ENCODE measurements at places on chromosomes 6 and 20.

- no peak for DNase-seq
These were observed 230.3 kb downstream of the THBS2 start for GRCh38 chr6:169023161-169023874.

- no peak for DNase-seq
These were observed 22.3 kb downstream of the CNKSR3 start for GRCh38 chr6:154488248-154488593.

- DNase-seq, result no peak
These were observed 141.3 kb downstream of the IMPG1 start for GRCh38 chr6:75931011-75931680.

DNA sequence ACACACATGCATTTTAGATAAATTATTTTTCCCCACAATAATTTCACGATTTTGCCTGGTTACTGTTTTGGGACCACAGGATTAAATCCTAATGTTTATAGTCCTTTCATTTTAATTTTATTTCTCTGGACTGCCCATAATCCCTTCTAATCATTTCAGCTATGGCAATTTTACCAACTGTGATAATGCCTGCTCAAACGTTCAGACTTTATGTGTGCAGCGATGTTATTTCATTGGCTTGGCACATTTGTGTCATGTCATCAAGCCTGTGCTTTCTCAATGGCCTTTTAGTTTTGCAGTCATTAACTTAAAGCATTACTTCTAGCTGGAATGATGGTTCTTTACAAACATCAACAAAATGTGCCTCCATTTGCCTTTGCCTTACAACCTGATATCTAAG, 140.6 kb upstream of the HSF2 start:
- no peak for DNase-seq

GRCh38 chr6:108355890-108356289, 61.0 kb downstream of the AFG1L start:
- DNase-seq, result no peak

GRCh38 chr6:109854541-109855308, 123.4 kb upstream of the GPR6 start:
- DNase-seq, result no peak

DNA sequence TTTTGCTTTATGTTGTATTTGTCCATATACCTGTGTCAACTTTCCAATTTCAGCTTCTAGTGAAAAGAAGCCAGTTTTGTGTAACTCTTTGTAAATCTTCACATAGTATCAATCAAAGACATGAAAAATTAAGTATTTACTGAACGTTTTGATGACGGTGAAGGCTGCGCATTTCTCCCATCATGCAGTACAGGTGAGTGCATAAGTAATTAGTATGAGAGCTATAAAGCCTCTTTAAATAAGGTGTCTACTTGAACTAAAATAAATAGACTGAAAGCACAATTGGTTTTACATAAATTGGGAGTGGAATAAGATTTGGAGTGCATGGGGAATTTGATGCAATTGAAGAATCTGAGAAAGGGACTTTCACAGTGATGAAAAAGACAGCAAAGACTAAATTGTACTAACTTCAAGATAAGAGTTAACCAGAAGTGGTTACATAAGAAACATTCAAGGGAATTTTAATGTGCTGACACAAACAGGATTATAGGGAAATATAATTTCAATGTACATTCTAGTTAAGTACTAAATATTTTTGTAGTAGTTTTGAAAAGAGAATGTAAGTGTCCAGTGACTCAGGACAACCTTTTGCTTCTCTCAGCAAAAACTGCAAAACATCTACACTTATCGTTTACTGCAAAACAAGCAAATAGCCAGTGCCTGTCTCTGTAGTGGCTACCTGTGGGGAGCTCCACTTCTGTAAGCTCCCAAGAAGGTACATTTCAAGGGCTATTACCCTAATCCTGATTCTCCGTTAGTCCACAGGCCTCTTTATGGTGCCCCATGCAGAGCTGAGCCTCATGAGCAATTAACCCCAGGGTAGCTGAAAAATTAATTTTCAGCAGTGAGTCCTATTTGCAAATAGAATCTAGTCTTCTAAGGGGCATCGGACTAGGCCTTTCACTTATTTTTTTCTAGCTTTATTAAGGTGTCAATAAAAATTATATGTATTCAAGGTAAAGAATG, 13.0 kb downstream of the TENT5A start:
- no peak for DNase-seq

GRCh38 chr6:144278659-144279314, 6.3 kb upstream of the UTRN start:
- no peak for DNase-seq

- no peak for DNase-seq
These were observed 741.4 kb downstream of the HACE1 start for GRCh38 chr6:104118274-104118673.

DNA sequence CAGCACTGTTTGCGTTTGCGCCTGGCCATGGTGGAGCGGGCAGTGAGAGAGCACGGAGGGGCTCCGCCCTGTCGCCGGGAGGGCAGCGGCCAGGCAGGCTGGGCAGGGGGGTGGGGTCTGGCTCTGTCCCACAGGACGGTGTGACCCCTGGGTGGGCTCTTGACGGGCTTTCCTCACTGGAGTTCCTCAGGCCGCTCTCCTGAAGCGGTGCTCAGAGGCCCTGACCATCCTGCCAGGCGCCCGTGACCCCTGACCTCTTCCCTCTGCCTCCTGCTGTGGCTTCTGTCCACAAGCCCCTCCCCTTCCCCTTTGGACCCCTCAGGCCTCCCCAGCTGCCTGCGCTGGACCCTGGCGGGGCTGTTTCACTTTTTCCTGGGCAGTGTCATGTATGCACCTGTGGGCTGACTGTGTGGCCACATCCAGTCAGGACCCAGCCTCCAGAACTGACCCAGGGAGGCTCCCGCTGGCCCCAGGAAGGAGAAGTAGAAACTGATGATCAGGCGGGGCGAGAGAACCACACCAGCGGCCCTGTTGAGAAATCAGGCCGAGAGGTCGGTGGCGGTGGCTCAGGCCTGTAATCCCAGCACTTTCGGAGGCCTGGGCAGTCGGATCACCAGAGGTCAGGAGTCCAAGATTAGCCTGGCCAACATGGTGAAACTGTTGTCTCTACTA, 1.2 kb downstream of the OGFR start:
- no peak for DNase-seq

DNA sequence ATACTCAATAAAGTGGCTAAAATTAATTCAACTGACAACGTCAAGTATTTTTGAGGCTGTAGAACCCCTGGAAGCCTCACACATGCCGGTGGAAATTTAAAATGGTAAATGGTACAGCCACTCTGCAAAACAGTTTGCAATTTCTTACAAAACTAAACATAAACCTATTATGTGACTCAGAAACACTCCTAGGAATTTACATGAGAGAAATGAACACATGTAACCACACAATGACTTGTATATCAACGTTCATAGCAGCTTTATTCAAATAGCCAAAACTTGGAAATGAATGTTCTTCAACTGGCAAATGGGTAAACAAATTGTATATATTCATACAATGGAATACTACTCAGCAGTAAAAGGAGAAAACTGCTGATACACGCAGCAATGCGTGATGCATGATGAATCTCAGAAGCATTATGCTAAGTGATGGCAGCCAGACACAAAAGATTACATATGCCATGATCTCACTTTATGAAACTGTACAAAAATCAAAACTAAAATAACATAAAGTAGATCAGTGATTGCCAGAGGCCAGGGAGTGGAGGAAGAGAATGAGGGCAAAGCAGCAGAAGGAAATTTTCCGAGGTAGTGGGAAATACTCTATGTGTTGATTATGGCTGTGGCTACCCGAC, 112.5 kb downstream of the FAM50B start:
- no peak for DNase-seq

DNA sequence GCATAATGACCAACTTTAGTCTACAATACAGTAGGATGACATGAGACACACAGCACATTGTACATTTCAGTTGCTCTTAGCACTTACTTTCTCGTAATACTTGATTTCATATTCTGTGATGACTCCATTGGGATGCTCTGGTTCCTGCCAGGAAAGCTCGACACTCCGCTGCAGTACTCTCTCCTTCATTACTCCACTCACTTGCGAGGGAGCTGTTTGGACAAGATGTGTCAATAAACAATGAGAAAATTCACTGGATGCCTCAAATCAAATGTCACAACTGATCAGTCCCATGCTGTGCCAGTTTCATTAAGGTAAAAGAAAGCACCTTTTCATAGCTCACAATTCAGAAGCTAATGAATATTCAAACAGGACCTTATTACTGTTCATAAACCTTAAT, 147.1 kb downstream of the EPHA7 start:
- no peak for DNase-seq

DNA sequence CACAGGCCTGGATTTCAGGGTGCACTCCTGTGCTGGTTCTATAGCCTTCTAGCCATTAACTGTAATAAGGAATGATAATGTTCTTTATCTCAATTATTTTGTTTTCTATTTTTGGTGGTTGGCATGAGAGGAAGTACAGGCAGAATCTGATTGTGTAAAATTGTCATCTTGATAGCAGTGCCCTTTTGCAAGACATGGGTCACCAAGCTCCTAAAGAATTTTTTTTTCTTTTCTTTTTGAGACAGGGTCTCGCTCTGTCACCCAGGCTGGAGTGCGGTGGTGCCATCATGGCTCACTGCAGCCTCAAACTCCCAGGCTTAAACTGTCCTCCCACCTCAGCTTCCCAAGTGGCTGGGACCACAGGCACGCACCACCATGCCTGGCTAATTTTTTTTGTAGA, 206.7 kb upstream of the JARID2 start:
- no peak for DNase-seq

DNA sequence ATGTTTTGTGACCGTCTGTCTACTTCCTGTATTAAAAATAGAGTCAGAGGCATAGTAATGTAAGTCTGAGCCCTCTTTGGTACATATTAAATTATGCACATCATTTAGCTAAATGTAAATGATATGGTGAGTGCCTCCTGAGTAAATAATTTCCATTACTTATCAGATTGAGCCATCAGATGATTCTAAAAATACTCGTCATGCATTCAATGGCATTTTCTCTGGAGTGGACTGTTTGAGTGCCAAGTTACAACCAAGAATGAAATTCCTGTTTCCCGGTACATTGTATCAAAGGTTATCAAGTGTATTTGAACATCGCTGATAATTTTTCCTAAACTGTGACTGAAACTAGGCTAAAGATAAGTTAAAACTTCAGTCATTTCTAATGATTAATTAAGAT, 81.0 kb downstream of the AKAP7 start:
- DNase-seq, result no peak

DNA sequence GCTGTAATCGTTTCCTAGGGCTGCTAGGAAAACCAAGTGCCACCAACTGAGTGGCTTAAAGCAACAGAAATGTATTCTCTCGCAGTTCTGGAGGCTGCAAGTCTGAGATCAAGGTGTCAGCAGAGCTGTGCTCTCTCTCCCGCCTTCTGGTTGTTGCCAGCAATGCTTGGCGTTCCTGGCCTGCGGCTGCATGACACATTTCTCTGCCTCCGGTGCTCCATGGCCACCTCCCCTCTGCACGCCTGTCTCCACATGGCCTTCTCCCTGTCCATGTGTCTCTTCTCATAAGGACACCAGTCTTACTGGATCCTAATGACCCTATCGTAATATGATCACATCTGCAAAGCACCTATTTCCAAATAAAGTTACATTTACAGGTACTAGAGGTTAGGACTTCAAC, 91.7 kb upstream of the AKAP12 start:
- no peak for DNase-seq

DNA sequence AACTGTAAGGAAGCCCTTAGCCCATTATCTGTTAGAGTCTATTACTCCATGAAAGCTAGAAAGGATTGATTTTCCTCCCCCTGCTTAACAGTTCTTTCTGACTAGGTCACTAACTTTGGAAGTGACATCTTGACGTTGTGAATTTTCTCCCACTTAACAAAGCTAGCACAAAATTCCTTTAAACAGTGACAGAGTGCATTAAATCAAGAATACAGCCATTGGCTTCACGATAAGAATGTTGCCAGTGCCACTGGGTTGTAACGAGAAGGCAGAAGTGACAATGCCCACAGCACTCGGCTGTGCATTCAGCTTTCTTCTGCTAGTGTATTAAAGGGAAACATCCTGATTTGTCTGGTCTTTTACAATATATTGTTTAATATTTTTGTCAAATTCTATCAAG, 182.7 kb upstream of the DTNBP1 start:
- DNase-seq, result no peak

GRCh38 chr6:44487002-44487401, 99.5 kb downstream of the CDC5L start:
- no peak for DNase-seq

GRCh38 chr6:31655349-31656237, at the start of gene APOM:
APOM (plus strand) TSS chr6:31655894; CDS start chr6:31655967, 73 bp downstream.
- DNase-seq, result no peak

DNA sequence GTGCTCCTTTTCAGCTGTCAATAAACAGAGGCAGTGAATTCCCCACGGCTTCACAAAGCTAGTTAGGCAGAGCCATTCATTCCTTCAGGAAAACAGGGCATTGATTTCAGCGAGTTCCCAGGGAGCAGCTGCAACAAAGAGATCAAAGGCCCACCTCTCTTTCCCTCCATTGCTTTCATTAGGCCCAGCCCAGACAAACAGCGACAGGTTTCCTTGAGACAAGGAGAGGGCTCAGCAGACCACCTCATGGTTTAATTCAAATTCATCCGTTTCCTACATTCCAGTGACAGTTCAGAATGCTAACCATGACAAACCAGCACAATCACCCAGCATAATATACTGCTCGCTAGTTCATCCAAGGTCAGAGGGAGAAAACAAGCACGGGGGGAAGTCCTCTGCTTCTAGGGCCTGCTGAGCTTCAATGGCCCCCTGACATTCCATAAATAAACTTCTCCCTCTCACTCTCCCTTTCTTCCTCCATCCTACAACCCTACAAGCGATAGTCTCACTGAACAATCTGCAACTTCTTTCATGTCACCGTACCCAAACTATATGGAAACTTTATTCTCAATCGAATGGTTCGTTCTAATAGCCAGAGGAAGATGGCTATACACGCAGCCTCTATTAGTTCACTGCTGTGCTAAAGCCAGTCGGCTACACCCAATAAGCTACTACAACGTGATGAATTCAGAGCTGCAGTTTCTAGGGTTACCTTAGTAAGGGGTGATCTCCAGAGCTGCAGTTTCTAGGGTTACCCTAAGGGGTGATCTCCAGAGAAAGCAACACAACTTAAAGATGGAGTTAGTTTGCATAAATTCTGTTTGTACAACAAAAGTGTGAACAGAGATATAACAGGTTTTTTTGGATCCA, 34.7 kb downstream of the PLAGL1 start:
- DNase-seq, result no peak

DNA sequence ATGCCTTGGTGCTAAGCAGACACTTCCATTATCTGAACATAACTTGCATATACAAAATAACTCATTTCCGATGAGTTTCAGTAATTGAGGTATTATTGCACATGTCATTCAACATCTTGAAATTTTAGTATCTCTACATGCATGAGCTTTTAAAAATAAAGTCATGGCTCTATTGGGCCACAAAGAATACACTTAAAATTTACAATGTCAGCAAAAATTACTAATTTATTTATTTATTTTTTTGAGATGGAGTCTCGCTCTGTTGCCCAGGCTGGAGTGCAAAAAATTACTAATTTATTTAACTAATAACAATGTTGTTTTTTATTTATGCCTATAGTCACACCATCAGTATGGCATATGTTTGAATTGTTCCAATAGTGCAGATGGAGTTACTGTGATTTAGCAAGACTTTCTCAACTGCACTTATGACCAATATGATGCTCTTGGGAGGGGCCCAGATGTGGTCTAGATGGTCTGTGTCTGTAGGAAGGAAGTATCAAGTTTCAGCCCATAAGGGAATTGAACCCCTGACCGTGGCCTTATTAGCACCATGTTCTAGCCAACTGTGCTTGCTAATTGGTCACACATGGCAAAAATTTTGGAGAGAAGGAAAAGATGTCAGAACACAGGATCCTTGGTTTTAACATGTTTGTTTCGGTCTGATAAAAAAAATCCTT, 370.7 kb upstream of the TSHZ2 start:
- DNase-seq, result no peak
